ENCODE measurements at places on chromosomes 6 and 20. TPM values are rescaled to one million over a fixed set of nuclear protein-coding genes. Genes with fewer than 3 reads are reported as not detected.

The OPRM1 gene
- not detected for total RNA-seq

The HMGCLL1 gene
- total RNA-seq: 0.84 TPM

- no peak for DNase-seq
Measured at GRCh38 chr6:158697811-158698210, 48.0 kb downstream of the SYTL3 start.

GRCh38 chr6:134442073-134442472, 124.2 kb upstream of the SGK1 start:
- no peak for DNase-seq

DNA sequence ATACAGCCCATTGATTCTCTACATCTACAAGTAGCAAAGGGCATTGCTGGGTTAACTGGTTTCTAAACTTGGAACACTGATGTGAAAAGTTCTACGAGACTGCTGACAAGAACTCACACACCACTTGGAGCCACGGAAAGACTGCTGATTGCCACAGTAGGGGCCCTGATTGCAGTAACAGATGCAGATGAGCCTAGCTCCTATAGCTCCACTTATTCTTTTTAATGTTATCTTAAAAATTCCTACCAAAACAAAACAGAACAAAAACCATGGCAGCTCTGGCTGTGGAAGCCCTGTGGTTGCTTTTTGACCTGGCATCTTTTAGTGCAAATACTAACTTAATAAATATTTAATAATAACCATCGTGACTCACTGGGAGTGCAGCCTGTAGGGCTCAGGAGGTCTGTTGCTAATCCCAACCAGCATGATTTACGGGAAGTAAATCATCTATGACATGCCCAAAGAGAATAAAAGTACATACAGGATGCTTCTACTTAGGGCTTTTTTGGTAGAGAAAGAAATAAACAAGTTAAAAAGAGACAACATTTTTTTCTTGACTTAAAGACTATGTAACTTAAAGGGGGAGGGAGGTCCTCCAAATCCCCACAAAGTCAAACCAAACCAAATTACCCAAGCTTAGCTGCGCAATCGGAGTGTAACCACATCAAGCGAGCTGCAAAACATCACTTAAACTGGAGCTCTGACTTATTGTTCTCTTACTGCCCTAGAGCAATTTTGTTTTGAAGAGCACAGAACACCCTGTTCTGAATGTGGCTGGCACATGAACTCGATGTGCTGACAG, 87.2 kb downstream of the FKBP5 start:
- no peak for DNase-seq

DNA sequence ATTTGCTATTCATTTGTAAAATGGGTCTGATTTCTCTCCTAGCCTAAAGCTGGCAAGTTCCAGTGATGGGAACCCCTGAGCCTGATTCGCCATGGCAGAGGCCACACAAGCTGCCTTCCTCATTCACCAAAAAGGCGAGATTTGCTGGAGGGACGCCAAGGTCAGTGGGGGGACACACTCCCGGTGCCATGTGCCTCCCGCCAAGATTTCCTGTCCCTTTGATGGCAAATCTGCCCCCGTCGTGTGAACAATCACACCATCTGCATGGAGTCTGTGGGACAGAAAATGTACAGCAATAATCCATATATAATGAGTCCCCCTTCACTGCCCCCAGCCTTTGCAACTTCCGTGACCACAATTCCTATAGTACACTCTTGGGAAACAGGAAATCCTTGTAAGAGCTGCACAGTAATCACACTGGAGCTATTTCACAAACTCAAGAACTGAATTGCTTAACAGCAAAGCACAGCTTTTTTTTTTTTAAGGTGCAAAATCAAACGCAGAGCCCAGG, 15.7 kb upstream of the IGF2R start:
- DNase-seq: no peak

- peak; percentile 44 for DNase-seq
Measured at GRCh38 chr20:38217791-38218565, 42.6 kb downstream of the KIAA1755 start.
